Mucosa of descending colon (tissue), 3 donors: ENCODE measurements at places on chromosomes 2 and 18. TPM values are rescaled to one million over a fixed set of nuclear protein-coding genes. Genes with fewer than 3 reads are reported as not detected.
A peak's percentile ranks its signal among the peaks of the same experiment; 100 is the strongest.

The PLGLB1 gene
- total RNA-seq: 5.4 TPM

DNA sequence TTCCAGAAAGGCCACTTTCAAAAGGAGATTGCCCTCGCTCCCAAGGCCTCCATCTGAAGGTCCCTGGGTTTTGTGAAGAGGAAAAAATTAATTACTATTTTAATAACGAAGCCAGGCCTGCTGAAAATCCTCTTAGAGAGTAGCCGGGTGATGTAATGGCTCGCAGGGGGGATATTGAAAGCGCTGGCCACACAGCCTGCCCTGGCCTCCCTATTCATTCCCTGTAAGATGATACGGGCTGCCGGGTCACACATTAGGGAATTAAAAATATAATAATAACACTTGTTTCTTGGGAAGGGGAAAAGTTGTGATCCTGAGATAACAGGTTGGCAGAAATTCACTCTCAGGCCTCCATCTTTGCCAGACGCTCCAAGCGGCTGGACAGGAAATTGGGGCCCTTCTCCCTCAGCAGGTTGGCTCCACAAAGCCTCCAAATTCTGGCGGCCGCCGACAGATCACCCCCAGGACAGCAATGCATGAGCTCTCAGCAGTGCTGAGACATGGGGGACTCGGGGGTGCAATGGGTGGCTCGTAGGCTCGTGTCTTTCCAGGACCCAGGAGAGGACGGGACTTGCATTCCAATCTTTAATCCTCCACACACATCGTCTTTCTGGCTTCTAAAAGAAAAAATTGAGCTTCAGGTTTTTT lies 299.9 kb upstream of the SALL3 start:
- DNase-seq: no peak

The REG3G gene
- total RNA-seq: not detected

The CFC1B gene
- total RNA-seq: not detected

GRCh38 chr18:56112013-56112749 lies 524.2 kb upstream of the TCF4 start:
- no peak for DNase-seq

The DNPEP gene
- total RNA-seq: 125 TPM

GRCh38 chr2:71223767-71224333 lies 3.1 kb downstream of the PAIP2B start:
- DNase-seq: peak; percentile 79
